ENCODE measurements at places on chromosomes 5 and 9. TPM values are rescaled to one million over a fixed set of nuclear protein-coding genes. Genes with fewer than 3 reads are reported as not detected.

- peak; percentile 65 for DNase-seq
These were observed at the start of gene CERCAM for GRCh38 chr9:128420651-128421481. Gene CERCAM (plus strand): TSS chr9:128420857. CDS start chr9:128420878, 21 bp downstream.

GRCh38 chr5:107619781-107620180 lies 51.0 kb downstream of the EFNA5 start:
- DNase-seq: no peak

DNA sequence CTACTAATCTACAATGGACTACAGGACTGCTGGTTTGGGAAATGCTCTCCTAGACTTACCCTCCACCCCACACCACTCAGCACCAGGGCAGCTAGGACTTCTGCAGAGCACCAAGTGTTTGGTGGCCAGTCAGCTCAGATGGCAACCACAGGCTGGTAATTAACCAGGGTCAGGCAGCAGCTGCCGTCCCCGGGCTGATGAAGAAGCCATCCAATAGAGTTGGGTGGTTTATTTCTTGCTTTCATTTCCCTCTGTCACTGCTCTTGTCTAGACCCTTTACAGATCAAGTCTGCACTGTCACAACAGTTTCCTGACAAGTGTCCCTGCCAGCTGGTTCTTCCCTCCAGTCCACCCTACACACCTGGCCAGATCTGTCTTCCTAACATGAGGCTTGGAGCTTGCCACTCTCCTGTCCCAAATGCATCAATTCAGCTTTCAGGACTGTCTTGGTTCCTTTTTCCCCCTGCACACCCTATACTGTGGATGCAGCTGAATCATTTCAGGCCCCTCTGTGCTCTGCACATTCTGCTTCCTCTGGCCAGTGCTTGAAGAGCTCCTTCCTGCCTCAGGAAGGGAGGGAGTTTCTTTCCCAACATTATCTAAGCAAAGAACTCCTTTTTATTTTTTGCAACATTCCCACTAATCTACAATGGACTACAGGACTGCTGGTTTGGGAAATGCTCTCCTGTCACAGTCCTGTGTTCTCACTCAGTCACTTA lies 30.2 kb upstream of the HSPA9 start:
- DNase-seq: no peak

The SLC46A2 gene
- not detected for total RNA-seq

The MEF2C gene
- 0.27 TPM for total RNA-seq

DNA sequence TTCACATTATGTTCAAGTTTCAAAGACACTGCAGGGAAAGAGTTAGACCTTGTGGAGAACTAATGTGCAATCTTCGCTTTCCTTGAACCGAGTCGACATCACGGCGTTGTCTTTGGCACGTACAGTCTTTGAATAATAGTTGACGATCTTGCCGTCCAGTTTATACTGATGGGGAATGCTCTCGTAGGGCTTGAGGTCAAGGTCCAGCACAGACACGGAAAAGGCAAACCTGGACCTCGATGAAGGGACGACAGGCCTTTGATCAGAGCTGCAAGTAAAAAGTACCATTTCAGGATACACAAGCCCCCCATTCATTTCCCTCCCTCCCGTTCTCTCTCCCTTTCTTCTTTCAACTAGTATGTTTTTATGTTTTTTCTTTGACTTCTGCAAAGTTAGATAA lies 54.1 kb downstream of the IPPK start:
- no peak for DNase-seq

- no peak for DNase-seq
These were observed 62.9 kb downstream of the MLLT3 start for GRCh38 chr9:20559231-20559890.

The ZNF367 gene
- total RNA-seq: 42.6 TPM

The FBP2 gene
- total RNA-seq: not detected

The IFNB1 gene
- total RNA-seq: 0.46 TPM

DNA sequence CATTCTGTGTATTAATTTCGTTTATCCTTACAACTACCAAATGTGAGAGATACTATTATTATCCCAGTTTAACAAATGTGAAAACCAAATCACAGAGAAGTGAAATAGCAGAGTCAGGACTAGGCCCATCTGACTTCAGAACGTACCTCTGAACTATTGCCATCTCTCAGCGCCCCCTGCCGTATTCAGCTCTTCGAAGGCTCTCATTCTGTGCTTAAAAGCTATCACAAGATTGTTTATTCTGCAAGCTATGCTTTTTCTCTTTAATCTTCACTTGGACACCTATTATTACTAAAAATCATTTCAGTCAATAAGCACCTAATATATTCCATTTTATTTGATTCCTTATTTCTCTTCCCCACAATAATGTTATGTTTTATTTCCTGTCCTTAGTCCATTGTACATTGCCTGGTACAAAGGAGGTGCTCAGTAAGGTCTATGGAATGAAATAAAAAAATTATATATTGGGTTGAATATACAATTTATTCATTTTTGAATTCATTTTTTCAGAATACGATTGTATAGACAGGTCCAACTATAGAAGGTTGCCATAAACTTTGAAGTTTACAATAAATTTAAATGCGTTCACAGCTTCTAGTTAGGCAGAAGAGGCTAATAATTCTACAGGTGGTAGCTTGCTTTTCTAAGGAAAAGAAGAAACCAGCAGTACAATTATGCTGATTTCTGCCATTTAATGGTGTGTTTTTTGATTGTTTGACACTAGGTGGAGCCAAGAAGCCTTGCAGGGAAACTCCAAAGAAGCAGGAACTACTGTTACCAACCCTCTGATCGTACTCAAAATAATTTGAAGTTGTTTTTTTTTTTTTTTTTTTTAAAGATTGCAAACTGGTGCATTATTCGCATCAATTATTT lies 202.2 kb upstream of the DMRTA1 start:
- peak; percentile 17 for DNase-seq

GRCh38 chr5:179125789-179126505 lies 65.8 kb downstream of the ZNF354C start:
- no peak for DNase-seq

The C9orf153 gene
- 0.59 TPM for total RNA-seq

DNA sequence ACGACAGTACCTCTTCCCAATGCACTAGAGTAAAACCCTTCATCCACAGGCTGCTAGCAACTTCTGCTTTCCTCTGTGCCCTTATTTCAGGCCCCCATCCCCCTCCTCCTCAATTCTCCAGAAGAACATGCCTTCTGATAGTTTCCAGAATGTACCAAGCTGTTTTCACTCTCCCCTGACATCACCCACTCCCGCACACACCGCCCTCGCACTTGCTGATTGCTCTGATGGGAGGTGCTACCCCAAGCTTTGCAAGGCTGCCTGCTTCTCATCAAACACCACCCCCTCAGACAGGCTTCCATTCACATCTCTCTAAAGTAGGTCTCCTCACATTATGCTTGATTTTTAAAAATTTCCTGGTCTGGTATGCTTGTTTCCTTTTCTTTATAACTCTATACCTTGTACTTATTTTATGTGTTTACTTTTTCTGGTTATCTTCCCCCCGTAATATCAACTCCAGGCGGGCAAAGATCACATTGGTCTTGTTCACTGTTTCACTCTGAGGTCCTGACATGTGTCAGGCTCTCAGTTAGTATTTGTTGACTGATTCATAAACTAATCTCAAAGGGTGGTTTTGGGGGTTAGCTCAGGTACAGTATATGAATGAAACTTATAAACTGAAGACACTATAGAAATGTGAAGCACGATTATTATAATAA lies 91.0 kb upstream of the C9orf72 start:
- DNase-seq: no peak

The GFI1B gene
- total RNA-seq: 0.48 TPM

- no peak for DNase-seq
These were observed 122.9 kb downstream of the CFAP90 start for GRCh38 chr5:7728076-7728475.
